ENCODE measurements at places on chromosomes 1 and 21.
A peak's percentile ranks its signal among the peaks of the same experiment; 100 is the strongest.

DNA sequence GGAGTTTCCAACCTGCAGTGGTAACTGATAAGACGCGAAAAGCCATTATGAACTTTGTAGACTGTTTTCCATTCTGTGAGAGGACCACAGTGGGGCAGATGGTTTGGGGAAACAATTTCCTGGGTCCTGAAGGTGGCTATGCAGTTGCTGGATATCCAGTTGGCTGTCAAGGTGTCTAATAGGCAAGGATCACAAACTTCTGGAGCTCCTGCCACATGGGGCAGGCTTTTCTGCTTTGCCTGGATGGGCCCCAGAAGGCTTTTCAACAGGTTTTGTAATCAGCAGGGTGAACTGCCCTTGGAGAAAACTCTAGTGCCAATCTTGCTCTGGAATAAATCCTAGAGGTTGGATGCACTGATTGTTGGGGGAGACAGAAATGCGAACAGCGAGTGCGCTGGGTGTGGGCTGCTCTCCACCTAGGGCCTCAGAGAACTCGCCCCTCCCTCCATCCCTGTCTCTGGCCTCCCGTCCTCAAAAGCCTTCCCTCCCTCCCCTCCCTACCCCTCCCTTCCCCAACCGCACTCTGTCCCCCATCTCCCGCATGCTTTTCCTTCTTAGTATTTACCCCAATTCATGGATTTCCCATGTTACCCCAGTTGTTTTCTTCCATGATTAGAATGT is 210.3 kb upstream of the USP24 start:
- no peak for DNase-seq

GRCh38 chr1:233661376-233662159 is 47.7 kb downstream of the KCNK1 start:
- DNase-seq = no peak

DNA sequence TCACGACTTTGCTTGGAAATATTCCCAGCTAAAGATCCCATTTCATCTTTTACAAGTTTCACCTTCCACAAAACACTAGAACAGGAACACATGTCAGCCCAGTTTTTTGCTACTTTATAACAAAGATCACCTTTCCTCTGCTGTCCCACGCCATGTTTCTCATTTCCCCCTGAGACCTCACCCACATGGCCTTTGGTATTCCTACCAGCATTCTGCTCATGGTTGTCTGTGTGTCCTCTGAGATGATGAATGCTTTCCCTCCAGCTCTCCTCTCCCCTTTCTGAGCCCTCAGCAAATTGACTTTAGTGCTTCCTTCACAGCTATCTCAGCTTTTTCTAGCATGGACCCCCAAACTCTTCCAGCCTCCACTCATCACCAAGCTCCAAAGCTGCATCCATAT is 32.3 kb upstream of the ABCG1 start:
- DNase-seq = no peak

DNA sequence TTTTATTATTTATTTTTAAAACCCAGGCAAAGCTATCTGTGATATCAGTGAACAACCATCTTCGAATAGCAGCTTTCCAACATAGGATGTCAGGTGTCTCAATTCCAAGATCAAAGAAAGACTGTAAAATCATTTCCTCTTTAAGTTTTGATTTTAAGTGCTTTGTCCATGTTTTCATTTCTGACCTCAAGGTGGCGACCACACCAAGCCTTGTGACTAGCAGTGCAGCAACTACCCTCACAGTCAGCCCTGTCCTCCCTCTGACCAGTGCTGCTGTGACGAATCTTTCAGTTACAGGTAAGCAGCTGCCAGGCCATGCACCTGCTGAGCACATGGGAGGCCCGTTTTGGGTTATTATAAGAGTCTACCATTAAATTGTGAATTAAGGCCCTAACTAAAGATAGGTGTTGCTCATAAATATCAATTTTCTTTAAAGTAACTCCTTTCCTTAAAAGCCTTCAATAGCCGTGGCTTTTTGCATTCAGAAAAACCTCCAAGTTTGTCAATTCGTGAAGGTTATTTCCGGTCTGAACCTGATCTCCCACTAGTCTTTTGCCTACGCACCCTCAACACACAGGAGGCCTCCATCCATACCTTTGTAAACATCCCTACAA is 117.0 kb downstream of the CD247 start:
- DNase-seq = peak; percentile 57

GRCh38 chr1:9211291-9211811 is 23.2 kb upstream of the H6PD start:
- no peak for DNase-seq

GRCh38 chr1:225713281-225713680 is 60.4 kb upstream of the ENAH start:
- DNase-seq = no peak
